Stimulated activated CD4-positive, alpha-beta T cell treated with anti-CD3 and anti-CD28 coated beads, Interleukin-4, amount 100 ng/mL, for 4 hours (primary cell): ENCODE measurements at places on chromosomes 1 and 21.

GRCh38 chr1:239982762-239983161 is 108.9 kb upstream of the FMN2 start:
- no peak for DNase-seq

GRCh38 chr1:40665335-40666171 is at the start of gene RIMS3:
Gene RIMS3 (minus strand): TSS chr1:40665682. CDS start chr1:40641925, 23,757 bp downstream.
- peak; percentile 76 for DNase-seq

DNA sequence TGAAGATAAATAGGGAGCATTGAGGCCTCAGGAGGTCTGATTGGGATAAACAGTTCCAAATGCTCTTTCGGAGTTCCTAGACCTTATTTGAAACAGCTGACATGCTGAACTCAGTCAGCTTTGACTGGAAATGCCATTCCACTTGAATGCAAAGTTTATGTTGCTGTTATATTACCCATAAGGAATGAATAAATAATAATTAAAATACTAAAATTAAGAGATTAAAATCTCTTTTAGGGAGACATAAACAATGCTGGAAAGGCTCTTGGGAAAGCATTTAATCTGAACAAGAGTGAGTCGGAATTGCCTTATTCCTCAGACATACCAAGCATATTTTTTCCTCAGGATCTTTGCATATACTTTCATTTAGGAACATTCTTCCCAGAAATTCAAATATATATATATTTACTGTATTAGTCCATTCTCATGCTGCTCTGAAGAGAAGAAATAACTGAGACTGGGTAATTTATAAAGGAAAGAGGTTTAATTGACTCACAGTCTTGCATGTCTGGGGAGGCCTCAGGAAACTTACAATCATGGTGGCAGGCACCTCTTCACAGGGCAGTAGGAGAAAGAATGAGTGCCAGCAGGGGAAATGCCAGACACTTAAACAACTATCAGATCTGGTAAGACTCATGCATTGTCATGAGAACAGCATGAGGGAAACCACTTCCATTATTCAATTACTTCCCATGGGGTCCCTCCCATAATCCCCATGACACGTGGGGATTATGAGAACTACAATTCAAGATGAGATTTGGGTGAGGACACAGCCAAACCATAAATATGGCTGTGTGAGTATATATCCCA is 318.2 kb upstream of the PLXNA2 start:
- no peak for DNase-seq

GRCh38 chr21:41953249-41953830 is 478 bp downstream of the C2CD2 start:
- peak; percentile 5 for DNase-seq

DNA sequence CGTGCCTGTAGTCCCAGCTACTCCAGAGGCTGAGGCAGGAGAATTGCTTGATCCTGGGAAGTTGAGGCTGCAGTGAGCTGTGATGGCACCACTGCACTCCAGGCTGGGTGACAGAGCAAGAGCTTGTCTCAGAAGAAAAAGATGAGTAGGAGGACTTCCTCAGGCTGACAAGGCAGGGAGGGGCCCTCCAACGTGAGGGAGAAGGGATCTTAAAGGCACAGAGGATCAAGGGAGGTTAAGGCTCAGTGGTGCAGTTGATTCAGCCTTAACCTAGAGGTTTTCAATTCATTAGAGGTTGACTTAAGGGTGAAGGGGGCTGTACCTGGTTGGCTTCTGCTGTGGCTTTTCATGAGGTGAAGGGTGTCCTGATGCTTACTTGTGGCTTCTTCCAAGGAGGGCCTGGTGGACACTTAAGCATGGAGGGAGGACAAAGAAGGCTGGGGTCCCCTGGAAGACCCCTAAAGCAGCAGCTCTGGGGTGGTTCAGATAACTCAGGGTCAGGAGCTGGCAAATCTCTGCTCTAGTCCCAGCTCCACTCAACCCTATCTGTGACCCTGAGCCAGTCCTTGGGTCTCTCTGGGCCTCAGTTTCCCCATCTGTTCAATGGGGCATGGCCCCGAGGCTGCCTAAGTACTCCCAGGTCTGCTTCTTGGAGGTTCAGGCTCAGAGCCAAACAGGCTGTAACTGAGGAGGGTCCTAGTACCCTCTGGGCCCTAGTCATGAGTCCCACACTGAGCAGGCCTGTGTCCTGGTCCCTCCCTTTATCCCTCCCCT is 6.3 kb downstream of the EXTL1 start:
- DNase-seq, result no peak

- DNase-seq, result no peak
These were observed 67.2 kb downstream of the SLC35A3 start for GRCh38 chr1:100036718-100037655.

DNA sequence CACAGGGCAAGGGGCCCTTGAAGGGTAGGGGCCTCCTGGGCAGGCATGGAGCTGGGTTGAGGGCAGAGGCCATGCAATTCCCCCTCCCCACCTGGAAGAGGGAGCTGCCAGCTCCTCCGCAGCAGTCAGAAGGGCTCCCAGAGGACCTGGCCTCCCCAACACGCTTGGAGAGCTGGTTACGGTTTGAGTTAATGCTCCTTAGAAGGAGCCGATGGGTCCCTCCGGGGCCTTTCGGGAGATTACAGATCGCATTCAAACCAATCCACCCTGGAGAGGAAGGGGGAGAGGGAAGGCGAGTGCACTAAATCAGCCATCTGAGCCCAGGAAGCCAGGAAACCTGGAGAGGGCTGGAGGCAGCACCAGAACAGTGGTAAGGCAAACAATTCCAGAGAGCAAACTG is 106.3 kb upstream of the CSF3R start:
- no peak for DNase-seq

- no peak for DNase-seq
These were observed 38.5 kb downstream of the DISC1 start for GRCh38 chr1:231665101-231665500.

- no peak for DNase-seq
These were observed 1.5 kb downstream of the ERI3 start for GRCh38 chr1:44353604-44354003.

- DNase-seq, result no peak
These were observed 21.2 kb upstream of the TTLL7 start for GRCh38 chr1:84020151-84020550.

DNA sequence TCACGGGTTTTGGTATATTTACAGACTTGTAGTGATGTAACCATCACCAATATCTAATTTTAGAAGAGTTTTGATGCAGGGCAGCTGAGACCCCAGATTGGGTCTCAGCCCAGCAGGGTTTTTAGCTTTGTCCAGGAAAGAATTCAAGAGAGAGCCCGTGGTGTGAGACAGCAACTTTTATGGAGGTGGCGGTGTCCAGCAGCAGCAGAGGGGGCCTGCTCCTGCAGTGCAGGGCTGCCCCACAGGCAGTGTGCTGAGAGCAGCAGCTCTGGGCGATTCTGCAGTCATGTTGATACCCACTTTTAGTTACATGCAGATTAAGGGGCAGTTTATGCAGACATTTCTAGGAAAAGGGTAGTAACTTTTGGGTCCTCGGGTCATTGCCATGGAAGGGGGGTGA is 1.8 kb upstream of the EPHX1 start:
- no peak for DNase-seq

DNA sequence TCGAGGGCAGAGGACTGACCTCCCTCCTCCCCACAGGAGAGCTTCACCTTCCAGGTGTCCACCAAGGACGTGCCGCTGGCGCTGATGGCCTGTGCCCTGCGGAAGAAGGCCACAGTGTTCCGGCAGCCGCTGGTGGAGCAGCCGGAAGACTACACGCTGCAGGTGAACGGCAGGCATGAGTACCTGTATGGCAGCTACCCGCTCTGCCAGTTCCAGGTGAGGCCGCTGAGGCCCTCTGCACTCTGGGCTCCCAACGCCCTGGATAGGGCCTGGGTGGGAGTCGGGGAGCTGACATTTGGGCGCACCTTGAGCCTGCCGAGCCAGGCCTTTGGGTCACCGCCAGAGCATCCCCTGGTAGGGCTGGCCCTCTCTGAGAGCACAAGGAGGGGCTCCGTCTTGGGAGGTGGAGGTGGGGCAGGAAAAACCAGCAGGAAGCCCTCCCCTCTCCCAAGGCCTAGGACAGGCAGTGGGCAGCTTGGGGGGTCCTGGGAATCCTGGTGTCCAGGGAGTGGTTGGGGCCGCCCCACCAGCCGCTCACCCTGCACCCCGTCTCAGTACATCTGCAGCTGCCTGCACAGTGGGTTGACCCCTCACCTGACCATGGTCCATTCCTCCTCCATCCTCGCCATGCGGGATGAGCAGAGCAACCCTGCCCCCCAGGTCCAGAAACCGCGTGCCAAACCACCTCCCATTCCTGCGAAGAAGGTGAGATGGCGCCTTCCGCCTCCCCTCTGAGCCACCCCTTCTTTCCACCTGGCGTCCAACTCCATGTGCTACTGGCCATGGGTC is 65.1 kb downstream of the PIK3CD start:
- DNase-seq, result no peak

GRCh38 chr1:61670445-61670844 is 54.5 kb downstream of the TM2D1 start:
- DNase-seq, result no peak

DNA sequence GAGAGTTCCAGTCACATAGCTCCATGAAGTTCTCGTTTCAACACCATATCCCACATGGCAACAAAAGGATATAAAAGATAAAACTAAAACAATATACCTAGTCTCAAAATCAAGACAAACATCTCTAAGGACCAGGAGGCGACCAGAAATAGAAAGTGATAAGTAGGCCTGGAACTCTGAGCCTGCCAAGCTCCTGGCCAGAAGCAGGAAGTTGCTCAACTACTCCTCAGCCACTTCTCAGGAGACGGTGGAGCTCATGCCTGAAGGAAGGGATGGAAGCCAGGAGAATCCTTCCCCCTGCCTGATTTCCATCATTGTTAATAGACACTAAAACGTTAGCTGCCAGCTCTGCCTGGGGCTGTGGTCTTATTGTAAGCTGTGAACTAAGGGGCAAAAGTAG is 94.7 kb downstream of the DISP1 start:
- DNase-seq, result no peak
